ENCODE measurements at places on chromosomes 3 and 15.

DNA sequence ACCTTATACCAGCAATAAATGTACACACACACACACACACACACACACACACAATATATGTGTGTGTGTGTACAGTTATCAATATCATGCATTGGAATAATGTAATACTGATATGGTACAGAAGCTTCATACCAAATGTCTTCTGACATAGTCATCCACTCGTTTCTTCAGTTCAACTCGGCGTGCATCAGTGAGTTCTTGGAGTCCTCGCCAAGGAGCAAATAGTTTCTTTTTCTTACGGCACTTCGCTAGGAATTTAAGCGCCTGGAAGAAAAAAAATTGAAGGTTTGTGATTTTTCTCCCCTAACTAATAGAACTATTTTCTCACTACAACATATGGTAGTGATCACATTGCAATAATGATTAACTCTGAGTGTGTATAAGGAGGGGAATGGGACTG is 32.1 kb upstream of the GOLGB1 start:
- no peak for DNase-seq

DNA sequence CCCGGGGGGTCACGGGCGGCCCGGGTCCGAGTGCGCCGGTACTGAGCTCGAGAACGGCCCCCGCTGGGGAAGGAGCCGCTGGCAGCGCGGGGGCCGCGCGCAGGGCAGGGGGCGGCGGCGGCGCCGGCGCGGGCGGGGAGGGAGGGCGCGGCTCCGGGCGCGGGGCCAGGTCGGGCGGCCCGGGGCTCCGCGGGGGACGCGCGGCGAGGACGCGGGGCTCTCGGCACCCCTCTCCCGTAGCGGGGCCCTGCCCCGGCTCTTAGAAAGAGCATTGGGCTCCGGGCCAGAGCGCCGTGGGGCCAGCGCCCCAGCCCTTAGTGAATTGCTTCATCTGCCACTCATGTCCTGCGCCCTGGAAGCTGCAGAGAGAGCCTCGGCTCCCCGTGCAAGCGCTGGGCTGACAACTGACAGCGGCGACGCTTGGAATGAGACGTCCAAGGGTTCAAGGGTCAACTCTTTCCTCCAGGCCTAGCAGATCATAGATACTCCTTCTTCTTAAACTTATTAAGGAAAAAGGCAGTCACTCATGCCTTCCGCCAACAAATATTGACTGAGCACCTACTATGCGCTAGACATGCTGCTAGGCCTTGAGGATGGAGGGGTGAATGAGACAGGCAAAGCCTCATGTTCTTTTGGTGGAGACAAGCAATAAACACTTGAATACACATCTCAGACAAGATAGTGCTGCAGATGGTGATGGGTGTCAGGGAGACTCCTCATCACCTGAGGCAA is 140.8 kb downstream of the SMAD6 start:
- DNase-seq = peak; percentile 48

GRCh38 chr15:78241017-78241416 is 6.7 kb upstream of the ACSBG1 start:
- DNase-seq = peak; percentile 43

- DNase-seq = no peak
Measured at GRCh38 chr3:195587824-195588223, 4.1 kb upstream of the APOD start.

DNA sequence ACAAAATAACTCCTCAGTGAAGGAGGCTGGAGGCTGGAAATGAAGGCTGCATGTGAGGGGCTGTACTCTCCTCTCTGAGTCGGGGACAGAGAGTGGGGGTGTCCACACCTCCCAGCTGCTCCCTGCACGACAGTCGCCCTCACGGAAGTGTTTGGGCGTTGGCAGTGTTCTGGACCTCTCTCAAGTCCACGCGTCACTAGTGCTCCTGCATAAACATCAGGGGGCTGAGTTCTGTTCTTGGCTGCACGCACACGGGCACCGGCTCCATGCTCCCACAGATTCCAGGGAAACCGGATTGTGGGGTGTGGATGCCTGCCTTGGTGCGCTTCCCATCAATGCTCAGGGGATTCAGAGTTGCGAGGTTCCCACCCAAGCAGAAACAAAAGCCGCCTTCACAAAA is 7.4 kb downstream of the RASGRF1 start:
- DNase-seq = no peak

Data from NCI-H1105 treated with DMSO at 0.1 percent for 48 hours (cell line).